ENCODE measurements at places on chromosomes 2 and 18.

- no peak for DNase-seq
Measured at GRCh38 chr2:219131327-219131726, 29.3 kb downstream of the NHEJ1 start.

- DNase-seq: no peak
Measured at GRCh38 chr2:109720380-109721106, 73.6 kb upstream of the RGPD5 start.

GRCh38 chr2:71710367-71711132 is 257.2 kb downstream of the DYSF start:
- no peak for DNase-seq

- no peak for DNase-seq
Measured at GRCh38 chr2:8265476-8266226, 416.2 kb upstream of the ID2 start.

Measured in hypothalamus (tissue), 51 donors.